SK-N-DZ (cell line): ENCODE measurements at places on chromosomes 6 and 20.

- no peak for DNase-seq
Observed at GRCh38 chr6:163438298-163438939, 23.9 kb downstream of the QKI start.

GRCh38 chr6:142918339-142919042 is 26.5 kb downstream of the HIVEP2 start:
- DNase-seq = no peak

- no peak for DNase-seq
Observed at GRCh38 chr6:31617010-31617409, 2.0 kb downstream of the AIF1 start.

DNA sequence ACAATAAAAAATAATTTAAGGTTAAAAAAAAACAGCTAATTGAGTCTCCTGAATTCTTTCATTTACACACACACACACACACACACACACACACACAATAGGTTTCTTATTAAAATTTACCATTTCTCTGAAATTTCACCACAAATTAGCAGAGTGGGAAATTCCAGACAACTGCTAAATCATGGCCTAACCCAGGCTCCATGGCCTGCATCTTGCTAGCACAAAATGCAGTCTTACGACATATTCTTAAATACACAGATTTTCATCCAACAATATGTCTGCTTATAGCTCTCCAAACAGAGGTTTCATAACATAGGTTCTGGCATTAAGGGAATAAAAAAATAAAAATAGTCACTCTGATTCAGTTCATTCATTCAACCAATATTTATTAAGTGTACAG is 46.9 kb downstream of the SOD2 start:
- DNase-seq = no peak

DNA sequence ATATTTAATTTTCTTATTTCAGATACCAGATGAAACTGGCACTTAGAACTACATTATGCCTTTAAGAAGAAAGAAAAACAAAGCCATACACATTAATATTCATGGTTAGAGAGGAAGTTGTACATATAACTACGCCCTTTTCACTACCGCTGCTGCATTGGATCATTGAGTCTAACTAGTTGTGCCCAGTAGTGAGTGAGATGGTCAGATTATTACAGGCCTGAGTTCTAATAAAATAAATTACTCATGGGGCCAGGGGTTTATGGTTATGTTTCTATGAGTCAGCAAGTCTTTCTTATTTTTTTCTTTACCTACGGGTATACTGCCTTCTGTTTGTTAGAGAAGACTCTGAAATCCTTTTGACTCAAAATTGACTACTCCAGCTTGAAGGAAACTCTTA is 11.5 kb downstream of the RIOK1 start:
- no peak for DNase-seq

DNA sequence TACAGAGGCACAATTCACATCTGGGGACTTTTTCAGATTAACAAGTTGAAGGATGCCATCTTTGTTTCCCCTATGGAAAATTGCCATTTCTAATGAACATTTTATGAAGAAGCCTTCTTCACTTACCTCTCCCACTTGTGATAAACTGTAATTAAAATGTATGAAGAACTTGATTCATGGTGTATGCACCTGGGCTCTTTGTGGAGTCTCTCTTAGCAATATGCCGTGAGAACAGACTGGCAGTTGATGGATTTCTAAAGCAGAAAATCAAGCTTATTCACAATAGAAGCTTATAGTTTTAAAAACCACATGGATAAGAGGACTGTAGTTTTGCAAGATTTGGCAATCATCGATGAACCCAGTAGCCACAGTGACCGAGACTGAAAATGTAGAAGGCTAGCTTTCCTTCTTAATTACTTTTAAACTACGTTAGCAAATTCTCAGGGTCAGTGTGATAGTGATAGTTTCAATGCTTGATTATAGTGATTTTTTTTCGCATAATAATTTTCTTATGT is 270.6 kb downstream of the PRL start:
- no peak for DNase-seq

DNA sequence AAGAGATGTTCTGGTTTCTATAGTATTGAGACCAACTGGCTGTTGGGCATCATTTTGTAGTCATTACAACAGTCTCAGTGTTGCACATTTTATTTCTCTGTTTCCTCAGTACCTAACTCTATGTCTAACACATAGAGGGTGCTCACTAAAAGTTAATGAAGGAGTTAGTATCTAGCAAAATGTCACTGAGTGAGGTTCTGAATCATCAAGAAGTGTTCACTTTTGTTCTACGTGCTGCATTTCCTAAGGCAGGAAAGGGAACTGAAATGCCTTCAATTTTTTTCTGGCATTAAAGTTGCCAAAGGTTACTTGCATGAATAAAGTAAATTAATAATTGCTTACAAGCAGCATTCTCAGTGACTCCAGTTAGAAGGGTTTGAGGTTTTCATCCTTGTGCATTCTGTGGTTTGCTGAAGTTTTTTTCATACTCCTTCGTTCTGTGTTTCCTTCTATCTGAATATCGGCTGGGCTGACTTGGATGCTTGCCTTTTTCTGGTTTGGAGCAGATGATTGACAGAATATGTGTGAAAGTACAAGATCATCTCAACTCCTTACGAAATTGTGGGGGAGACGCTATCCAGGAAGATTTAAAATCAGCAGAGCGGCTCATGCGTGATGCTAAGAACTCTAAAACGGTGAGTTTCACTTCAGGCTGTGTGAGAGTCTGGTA is 114.5 kb upstream of the SCGN start:
- no peak for DNase-seq

GRCh38 chr20:23752019-23752418 is 1.3 kb upstream of the CST1 start:
- no peak for DNase-seq

- no peak for DNase-seq
Observed at GRCh38 chr6:1088492-1089001, 223.4 kb upstream of the FOXQ1 start.

DNA sequence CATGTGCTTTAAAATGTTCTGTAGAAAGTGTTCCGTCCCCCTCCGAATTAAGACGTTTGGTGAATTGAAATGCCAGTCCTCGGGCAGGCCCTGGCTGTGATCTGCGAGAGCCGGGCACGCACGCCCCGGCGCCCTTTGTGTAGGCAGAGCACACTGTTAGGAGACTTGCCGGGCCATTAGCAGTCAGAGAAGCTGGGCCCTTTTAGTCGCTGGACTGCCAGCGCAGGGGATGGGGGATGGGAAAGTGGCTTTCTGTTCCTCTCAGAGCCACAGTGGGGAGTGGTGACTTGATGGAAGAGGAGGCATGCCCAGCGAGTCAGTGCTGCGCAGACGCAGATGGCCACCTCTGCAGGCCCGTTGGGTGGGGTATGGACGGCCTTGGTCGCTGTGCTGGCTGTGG is 2.2 kb downstream of the PPP1R3G start:
- no peak for DNase-seq

DNA sequence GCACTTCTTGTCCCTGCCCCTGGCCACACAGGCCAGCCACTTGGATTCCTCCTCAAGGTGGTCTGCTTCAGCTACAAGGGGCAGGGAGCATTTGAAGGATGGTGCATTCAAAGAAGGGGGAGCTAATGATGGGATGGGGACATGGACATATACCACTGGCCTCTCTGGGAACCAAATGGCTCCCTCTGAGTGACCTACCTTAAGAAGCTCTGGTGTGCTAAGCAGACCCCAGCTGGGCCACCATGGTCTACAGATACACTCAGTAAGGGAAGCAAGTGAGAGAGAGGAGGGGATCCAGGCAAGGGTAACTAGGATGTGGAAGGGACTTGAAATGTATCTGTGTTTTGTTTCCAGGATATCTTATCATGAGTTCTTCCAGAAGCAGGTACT is 62.4 kb downstream of the TTI1 start:
- no peak for DNase-seq

- DNase-seq = no peak
Observed at GRCh38 chr6:9862603-9863167, 552.2 kb downstream of the TFAP2A start.

GRCh38 chr6:124148236-124148957 is 344.7 kb downstream of the NKAIN2 start:
- DNase-seq = no peak

GRCh38 chr6:5425267-5425666 is 164.0 kb downstream of the FARS2 start:
- DNase-seq = no peak

DNA sequence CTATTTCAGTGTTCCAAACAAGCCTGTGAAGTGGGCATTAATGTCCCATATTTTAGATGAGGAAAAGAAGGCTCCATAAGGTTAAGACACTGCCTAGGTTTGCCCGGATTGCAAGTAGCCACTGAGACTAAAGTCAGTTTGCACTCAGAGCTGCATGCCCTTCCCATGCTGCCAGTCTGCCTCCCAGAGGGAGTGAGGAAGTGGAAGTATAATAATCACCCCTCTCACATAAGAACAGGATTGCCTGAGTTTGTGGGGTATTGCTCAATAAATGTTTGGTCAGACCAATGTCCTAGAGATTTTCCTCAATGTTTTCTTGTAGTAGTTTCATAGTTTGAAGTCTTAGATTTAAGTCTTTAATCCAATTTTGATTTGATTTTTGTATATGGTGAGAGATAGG is 43.9 kb upstream of the CLIC5 start:
- DNase-seq = no peak

- no peak for DNase-seq
Observed at GRCh38 chr20:57655809-57656155, 35.6 kb upstream of the ZBP1 start.

DNA sequence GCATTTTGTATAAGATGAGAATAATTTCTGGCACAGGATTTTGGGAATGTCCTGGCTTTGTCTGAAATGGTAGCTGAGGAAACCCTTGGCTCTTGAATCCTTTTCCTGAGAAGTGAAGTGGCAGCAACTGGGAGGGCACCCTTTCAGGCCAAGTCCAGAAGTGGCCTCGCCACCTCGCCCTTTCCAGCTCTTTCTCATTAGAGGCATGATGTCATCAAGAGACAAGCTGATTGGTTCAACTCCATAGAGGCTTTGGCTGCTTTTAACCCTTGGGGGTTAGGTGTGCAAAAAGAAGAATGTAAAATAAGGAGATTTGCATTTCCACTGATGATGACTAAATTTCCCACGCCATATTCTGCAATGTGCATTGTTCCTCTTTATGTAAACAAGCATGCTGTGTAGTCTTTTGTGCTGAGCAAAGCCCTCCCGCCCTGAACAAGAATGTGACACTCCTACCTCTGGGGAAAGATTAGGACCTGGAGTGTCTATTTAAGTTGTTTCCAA is 116.5 kb downstream of the TCP11 start:
- peak; percentile 30 for DNase-seq

- no peak for DNase-seq
Observed at GRCh38 chr6:56019973-56020372, 144.6 kb upstream of the BMP5 start.

- no peak for DNase-seq
Observed at GRCh38 chr6:45592991-45593390, 215.3 kb upstream of the SUPT3H start.

GRCh38 chr6:116405652-116406356 is 35.1 kb downstream of the DSE start:
- no peak for DNase-seq

GRCh38 chr6:81511423-81511822 is 241.1 kb downstream of the TENT5A start:
- DNase-seq = no peak

DNA sequence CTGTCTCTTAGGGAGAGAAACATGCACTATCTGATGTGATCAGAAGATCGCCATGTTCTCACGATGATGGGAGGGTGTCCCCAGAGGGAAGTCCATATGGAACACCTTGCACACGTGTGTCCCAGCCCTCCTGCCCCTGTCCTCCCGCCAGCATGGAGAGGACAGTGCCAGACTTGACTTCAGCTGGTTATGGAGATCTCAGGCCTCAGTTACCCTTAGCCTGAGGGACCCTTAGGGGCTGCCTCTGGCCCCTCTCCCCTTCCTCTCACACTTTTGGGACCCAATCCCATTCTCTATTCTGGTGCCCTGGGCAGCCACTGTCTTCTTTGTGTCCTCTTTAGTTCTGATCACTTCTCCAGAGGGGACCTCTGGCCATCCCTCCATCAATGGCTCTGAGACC is 1.6 kb downstream of the TREML4 start:
- no peak for DNase-seq

- no peak for DNase-seq
Observed at GRCh38 chr6:151351146-151351700, 40.1 kb downstream of the ZBTB2 start.

DNA sequence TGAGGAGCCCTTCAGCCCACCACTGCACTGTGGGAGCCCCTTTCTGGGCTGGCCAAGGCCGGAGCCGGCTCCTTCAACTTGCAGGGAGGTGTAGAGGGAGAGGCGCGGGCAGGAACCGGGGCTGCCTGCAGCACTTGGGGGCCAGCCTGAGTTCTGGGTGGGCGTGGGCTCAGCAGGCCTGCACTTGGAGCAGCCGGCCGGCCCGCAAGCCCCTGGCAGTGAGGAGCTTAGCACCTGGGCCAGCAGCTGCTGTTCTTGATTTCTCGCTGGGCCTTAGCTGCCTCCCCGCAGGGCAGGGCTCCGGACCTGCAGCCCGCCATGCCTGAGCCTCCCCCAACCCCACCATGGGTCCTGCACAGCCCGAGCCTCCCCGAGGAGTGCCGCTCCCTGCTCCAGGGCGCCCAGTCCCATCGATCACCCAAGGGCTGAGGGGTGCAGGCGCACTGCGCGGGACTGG is 101.7 kb upstream of the ADGRB3 start:
- DNase-seq = no peak

DNA sequence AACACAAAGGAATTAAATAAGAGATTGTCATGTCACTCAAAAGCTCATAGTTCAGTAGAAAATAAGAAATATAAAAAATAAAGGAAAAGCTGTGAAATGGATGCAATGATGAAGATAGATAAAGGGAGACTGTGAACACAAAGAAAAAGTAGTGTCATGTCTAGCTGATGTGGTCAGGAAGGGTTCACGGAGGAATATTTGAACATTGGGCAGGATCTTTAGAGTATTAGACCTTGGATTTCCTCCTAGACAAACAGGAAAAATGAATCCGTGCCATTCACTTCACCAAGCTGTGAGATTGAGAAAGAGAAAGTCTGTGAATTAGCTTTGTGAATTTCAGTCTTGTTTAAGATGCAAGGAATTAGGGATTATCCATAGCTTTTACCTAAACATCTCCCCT is 414.4 kb upstream of the PLCB4 start:
- no peak for DNase-seq

GRCh38 chr6:34032856-34033255 is 113.0 kb downstream of the GRM4 start:
- no peak for DNase-seq

DNA sequence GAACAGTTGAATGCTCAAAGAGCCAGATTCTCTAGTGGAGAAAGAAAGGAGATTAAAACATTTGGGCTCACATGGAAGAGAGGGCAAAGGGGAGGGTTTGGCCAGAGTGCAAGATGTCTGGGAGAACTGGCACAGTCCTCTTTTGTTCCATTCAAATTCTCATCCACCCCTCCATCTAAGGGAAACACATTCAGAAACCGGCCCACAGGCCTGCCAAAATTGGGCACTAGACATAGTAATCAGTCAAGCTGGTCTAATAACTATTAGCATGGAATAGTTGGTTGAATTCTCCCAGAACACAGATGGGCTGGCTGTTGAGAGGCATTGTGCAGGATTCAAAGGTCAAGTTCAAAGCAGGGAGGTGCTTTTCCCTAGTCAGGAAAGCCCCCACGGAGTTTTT is 341.4 kb upstream of the IRAK1BP1 start:
- no peak for DNase-seq
